ENCODE measurements at places on chromosomes 3 and 15.
A peak's percentile ranks its signal among the peaks of the same experiment; 100 is the strongest.

DNA sequence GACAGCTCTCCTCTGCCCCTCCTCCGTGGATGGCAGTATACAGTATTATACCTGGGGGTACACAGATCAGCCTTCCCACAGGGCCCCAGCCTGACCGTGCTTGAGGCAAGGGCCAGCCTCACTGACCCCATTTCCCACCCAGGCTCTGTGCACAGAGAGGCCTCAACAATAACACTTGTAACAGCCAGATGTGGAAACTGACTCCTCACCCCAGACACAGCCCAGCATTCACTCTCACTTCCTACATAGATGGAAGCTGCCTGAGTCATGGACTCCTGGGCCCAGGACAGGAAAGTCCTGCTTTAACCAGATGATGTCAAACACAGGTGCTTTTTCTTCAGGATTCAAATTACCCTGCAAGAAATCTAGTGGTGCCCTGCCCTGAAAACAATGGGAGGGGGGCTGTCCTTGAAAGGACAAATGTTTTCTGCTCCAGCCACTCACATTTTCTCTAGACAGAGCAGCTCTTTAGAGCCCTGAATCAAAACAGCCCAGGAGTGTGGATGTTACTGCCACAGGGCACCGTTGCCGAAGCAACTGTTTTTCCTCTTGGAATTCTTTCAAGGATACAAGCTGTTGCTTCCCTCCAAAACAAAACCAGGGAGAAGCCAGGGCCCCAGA is 16.4 kb downstream of the CCDC12 start:
- DNase-seq = no peak

DNA sequence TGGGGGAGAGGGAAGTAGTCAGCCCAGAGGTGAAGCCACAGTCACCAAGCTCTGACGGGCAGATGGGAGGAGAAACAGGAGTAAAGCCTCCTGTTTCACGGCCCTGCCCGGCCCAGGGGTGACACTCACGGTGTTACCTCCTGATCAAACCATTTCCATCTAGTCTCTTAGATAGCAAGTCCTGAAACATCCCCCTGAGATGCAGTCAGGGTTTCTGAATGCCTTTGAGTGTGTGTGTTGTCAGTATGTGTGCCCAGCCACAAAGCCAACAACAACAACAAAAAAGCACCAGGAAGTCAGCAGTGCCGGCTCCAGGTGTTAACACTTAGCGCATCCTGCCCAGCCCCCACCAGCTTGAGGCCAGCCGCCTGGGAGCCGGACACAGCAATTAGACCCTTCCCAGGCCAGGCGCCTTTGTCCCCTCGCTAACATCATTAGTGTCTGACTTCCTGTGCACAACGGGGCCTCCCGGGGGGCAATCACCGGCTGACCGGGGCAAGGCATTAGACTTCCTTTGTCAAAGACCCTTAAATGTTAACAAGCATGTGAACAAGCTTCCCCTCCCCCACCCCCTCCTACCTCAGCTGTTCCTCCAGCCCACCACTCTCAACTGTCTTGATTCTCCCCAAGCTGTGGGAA is 34.5 kb downstream of the IL17RD start:
- no peak for DNase-seq

GRCh38 chr3:127886956-127887231 is 28.1 kb upstream of the KBTBD12 start:
- no peak for DNase-seq

DNA sequence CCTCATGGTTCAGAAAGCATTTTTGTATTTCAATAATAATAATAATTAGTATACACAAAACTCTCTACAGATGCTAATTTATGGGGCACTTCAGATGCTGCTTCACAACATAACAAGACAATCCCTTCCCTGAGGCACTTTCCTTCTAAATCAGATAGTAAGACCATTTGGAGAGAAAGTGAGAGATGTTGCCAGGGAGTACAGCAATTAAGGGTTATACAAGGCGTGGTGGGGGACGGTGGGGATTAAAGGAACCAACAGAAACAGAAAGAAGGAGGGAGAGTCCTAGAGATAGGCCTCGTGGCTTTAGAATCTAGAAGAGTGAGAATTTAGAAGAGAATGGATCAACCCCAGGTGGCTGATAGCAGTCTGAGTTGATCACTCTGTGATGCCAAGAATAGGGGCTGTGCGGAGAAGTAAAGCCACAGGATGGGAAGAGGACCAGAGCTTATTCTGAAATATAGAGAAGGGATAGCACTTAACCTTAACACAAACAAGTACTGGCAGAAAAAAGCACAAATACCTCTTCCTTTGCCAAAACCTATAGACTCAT is 76.9 kb downstream of the ETFA start:
- no peak for DNase-seq

DNA sequence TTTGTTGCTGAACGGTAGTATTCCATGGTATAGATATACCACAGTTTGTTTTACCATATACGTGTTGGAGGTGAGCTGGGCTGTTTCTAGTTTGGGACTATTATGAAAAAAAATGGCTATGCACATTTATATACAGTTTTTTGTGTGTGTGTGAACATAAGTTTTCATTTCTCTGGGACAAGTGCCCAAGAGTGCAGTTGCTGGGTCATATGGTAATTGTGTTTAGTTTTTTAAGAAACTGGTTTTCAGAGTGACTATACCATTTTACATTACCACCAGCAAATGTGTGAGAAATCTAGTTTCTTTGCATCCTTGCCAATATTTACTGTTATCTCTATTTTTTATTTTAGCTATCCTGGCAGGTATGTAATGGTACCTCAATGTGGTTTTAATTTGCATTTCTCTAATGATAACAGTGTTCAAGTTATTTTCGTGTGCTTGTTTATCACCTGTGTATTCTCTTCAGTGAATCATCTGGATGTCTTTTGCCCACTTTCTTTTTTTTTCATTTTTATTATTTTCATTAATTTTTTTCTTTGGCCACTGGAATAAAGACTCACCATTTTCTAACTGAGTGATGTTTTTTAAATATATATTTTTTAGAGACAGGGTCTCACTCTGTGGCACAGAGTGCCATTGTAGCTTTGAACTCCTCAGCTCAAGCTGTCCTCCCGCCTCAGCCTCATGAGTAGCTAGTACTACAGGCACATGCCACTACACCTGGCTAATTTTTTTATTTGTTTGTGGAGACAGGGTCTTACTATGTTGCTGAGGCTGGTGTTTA is 75.3 kb downstream of the ZNF609 start:
- no peak for DNase-seq

- no peak for DNase-seq
Observed at GRCh38 chr15:63390689-63391088, 9.0 kb upstream of the CA12 start.

- DNase-seq = no peak
Observed at GRCh38 chr3:61371123-61371522, 119.9 kb upstream of the FHIT start.

- DNase-seq = no peak
Observed at GRCh38 chr3:60998858-60999257, 252.4 kb downstream of the FHIT start.

DNA sequence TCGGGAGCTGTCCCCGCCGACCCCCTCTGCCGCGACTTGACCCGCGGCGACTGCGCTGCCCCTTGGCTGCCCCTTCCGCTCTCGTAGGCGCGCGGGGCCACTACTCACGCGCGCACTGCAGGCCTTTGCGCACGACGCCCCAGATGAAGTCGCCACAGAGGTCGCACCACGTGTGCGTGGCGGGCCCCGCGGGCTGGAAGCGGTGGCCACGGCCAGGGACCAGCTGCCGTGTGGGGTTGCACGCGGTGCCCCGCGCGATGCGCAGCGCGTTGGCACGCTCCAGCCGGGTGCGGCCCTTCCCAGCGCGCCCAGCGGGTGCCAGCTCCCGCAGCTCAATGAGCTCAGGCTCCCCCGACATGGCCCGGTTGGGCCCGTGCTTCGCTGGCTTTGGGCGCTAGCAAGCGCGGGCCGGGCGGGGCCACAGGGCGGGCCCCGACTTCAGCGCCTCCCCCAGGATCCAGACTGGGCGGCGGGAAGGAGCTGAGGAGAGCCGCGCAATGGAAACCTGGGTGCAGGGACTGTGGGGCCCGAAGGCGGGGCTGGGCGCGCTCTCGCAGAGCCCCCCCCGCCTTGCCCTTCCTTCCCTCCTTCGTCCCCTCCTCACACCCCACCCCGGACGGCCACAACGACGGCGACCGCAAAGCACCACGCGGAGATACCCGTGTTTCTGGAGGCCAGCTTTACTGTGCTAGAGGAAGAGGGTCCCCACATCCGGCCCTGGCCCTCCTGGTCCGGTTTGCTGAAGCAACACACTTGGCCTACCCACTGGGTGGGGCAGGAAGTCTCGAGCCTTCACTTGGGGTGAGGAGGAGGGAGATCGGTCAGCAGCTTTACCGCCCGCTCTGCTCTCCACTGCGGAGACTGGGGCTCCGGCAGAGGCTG is at the start of gene RASSF1:
Gene RASSF1 (minus strand): TSS at position 389 of the 882 bp plus-strand sequence. CDS start 31 bp downstream, at position 358.
- peak; percentile 85 for DNase-seq

DNA sequence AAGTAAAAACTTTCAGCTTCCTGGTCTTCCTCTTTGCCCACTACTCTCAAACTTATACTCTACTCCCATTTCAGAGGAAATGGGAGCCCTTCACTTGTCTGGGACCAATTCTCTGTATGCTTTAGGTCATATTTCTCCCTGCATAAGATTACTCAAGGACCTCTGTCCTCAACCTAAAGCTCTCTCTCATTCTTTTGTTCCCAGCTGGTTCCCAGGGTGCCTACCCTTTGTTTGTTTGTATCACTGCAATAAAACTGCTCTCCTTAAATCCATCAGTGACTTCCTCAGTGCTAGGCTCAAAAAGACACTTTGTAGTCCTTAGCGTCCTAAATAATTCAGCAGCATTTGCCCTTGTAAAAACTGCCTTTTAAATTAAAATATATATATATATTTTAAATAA is 2.9 kb downstream of the NGRN start:
- no peak for DNase-seq

DNA sequence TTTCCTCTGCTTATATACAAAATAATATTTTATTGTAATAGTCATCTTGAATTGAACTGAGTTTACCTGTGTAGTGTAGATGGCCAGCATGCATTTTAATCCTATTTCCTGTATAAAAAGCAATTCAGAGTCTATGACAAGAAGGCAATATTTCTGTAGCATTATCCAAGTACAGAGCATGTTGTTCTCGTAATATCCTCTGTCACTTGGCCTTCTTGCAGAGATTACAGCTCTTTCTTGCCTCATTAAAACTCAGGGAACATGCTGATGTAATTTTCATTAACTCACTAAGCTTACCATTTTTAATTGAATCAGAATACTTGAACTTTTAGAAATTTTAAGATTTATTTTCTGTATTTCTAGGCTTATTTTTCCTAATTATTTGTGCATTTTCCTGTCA is 203.3 kb upstream of the AGTR1 start:
- DNase-seq = no peak

DNA sequence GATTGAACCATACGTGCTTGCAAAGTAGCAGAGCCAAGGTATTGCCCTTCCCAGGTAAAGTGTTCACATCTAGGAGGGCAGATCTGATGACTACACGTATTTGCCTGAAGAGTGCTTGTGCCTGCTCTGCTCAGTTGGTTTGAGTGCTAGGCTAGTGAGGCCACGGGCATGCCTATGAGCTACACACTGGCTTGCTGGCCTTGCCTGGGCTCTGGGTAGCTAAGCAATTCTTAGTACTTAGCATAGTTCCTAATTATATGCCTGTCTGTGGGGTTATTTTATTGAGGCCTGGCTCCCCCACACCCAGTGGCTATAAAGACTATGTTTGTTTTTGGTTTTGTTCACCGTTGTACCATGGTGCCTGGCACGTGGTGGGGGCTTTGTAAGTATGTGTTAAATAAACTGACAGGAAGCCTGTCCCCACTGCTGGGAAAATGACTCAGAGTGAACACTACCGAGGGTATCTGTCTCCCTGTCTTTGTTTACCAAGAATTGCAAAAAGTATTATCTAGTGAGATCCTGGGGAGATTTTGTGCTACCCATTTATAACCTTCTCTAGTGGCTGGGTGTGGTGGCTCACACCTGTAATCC is 72.1 kb upstream of the ETV5 start:
- no peak for DNase-seq

- no peak for DNase-seq
Observed at GRCh38 chr3:69008980-69009379, 4.5 kb downstream of the EOGT start.

DNA sequence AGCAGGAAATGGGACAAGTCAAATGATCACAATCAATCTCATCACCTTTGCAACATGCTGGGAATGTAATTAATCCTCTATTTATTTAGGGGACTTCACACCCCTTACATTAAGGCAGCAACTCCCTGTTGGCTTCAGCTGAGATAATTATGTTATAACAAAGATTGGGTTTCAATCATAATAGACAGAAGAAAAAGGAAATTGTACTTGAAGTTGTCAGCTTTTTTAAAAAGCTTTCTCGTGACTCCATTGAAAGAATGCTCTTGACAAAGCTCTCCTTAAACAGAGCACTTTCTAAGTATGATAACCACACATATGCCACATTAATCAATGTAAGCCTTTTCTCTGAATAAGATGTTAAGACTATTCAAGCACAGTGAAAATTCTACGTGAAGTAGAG is 65.7 kb downstream of the SHQ1 start:
- DNase-seq = no peak

GRCh38 chr15:56168394-56168793 is 75.3 kb downstream of the RFX7 start:
- DNase-seq = no peak

DNA sequence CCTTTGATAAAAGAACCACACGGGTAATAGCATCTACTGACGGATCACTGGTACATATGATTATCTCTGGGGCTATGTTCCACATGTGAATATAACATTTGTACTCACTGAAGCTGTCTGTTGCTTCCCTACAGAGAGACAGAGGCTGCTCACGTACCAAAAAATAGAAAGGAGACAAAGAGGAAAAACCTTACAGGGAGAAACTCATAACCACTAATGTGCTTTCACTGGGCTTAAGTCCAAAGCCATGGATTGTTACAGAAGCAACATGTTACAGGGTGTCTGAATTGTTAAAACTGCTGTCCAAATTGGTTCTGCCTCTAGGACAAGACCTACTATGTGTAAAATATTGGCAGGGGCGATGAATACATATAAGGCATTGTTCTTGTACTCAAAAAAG is 311.9 kb downstream of the FOXP1 start:
- DNase-seq = no peak

GRCh38 chr3:1693145-1693544 is 405.5 kb upstream of the CNTN4 start:
- no peak for DNase-seq

DNA sequence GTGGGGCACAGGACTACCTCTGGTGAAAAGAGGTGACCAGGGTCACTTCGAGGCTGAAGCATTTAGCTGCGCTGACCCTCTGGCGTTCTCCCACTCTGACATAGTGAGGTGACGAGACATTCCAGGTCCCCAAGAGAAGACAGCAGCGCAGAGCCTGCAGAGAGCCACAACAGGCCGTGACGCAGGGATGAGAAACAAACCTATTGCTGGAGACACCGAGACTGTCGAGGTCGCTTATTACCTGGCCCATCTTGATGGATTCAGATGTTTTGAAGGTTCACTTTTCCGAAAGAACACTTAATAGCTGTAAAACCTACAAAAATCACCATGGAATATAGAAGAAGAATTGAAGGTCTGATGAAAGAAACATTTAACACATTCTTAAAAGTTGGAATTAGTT is 466.3 kb downstream of the NR2F2 start:
- DNase-seq = no peak

All from activated T-cell treated with anti-CD3 and anti-CD28 coated beads, Interleukin-2, amount 50 U/mL, for 24 hours (primary cell).